ENCODE measurements at places on chromosomes 12 and 14.

DNA sequence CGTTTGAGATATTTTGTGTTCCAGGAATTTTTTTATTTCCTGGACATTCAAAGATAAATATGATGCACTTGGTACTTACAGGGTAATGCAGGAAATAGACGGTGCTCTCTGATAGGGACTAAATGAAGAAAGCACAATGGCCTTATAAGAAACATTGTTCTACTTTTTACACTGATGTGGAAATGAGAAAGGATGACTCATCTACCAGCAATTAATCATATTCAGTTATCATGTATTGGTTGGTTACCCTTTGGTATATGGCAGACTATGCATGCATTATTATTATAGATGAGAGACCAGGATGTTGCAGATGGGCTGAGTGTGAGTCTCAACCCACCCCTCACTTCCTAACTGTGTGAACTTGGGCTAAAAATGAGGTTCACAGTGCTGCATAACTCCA, 222.2 kb downstream of the FLRT2 start:
- DNase-seq, result no peak

- DNase-seq, result no peak
Observed at GRCh38 chr12:17411662-17412061, 678.3 kb downstream of the RERGL start.

- DNase-seq, result no peak
Observed at GRCh38 chr12:52053536-52054209, 2.4 kb downstream of the NR4A1 start.

DNA sequence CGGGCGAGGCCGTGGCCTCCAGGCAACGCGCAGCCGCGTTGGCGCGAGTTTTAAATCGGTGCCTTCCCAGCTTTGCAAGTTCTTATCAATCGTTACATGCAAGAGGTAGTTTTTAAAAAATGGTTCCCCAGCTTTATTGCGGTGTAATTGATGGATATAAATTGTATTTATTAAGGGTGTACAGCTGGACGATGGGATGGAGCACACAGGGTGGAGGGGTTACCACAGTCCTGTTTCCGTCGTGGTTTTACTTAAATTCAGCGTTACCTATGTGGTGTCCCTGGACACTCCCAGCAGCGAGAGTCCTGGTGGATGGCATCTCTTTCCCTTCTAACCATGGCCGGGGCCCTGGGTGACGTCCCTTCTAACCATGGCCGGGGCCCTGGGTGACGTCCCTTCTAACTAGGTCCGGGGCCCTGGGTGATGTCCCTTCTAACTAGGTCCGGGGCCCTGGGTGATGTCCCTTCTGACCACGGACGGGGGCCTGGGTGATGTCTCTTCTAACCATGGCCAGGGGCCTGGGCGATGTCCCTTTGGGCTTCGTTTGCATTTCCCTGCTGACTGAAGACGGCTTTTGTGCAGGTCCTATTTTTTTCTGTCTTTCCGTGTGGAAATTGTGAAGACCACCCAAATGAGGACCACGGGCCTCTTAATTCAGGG, 97.9 kb downstream of the TNFAIP2 start:
- no peak for DNase-seq

GRCh38 chr12:93316623-93316971, 61.1 kb upstream of the NUDT4 start:
- DNase-seq, result no peak

DNA sequence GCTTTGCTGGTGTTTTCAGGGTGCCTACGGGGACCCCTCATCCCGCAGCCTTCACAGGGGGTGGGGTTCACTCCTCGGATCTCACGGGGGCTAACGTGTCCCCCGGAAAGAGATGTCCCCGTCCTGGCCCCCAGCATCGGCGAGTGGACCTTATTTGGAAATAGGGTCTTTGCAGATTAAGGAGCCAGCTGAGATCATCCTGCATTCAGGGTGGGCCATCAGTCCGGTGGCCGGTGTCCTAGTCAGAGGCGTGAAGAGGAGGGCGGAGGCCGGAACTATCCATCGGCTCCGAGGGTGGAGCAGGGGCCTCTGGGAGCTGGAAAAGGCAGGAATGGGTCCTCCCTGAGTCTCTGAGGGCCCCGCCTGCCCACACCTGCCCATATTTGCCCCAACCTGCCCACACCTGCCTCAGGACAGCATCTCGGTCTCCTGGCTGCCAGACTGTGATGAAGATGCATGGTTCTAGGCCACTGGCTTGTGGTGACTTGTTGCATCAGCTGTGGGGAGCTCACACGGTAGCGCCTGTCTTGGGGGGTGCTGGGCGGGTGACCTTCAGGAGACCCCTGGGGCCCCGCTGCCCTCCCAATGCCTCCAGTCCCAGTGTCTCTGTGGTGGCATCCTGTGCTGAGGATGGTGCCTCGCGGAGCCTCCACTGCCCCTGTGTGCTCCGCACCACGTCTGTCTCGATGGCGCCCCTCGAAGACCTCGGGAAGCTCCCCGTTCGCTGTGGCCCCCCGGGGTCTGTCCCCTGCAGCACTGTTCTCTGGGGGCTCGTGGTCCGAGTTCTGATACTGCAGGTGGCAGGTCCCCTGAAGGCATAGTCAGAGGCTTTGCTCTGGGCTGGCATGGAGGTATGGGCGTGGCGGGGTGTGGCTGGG, 14.7 kb downstream of the NOC4L start:
- no peak for DNase-seq

DNA sequence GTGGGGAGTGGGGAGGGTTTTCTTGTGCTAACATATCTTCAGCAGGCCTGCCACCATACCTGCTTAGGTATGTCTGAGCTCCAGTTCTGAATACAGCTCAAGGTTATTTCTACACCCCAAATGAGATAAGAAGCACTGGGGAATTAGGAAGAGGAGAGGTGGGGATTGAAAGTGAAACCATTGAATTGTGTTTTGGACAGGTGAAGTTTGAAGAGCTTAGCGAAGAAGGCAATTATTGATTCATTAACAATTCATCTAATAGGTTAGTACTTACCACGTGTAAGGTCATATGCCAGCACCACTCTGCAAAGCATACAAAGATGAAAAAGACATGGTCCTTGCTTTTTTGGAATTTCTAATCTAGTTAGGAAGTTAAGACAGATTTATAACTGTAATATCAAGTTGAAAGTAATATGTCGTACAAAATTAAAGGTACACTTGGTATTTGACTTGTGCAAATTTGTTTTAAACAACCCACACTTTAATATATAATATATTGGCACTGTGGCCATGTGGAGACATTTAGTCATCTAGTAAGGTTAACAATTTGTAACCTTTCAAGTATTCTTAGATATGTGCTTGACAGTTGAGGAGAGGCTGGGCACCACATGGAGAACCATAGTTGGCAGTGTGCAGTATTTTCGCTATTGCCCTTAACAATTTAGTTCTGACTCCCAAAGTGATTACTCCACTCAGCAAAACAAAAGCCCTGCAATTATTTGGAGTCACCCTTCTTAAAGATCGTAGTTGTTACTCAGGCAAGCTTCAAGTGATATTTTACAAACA, 3.6 kb downstream of the SMCO3 start:
- no peak for DNase-seq

- peak; percentile 33 for DNase-seq
Observed at GRCh38 chr12:132327336-132328171, 1.8 kb downstream of the GALNT9 start.

GRCh38 chr12:121318121-121318520, 21.6 kb upstream of the CAMKK2 start:
- no peak for DNase-seq

DNA sequence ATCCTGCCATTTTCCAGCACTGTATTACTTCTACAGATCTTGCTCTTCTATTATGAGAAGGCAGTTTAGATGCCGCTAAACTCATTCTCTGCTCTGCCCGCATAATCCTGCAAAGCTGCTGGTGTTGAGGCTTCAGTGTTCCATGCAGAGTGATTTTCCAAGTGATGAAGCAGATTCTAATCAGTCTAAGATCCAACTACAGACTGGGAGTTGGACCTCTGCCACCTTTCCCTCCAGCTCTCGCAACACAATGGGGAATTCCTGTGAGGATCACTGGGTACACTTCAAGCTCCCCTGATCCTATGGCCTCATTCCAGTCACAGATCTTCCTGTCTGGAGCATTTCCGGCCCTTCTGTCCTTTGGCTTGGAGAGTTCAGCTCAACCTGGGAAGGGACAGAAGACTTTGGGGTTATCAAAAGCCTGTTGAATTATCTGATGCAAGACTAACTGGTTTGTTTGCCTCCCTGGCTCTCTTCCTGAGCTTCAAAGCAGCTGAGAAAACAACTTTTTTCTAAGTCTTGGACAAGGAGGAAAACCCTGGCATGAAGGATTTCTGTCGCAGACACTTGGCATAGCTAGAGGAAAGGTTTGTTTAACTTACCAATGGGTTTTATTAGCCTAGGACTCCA, 333.9 kb downstream of the ZFP36L1 start:
- DNase-seq, result peak; percentile 63

DNA sequence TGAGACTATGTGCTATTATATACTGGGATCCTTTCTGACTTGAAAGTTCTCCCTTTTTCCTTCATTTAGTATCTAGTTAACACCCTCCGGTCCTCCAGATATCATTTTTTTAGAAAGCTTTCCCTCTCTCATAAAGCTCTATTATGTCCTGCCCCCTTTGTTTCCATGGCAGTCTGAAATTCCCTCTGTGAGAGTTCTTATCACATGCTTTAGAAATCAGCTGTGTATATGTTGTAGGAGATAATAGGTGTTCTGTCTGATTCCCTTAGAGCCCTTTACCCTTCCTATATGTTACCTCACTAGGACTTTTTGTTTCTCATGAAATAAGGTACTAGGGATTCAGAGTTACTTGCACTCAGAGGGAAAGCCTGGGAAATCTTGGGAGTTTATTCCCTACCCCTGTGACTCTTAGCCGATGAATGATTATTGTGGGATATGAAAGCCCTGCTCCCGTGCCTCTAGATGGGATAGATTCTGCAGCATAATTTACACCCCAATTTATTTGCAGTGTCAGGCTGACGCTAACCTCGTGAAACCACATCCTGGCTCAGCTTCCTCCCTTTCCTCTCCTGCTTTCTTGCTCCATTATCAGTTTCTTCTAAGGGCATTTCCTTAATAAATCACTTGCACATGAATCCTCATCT, 448.4 kb downstream of the MDGA2 start:
- peak; percentile 53 for DNase-seq
